ENCODE measurements at places on chromosomes 11 and 22.

GRCh38 chr11:35029979-35030682 lies 108.8 kb upstream of the CD44 start:
- no peak for DNase-seq

DNA sequence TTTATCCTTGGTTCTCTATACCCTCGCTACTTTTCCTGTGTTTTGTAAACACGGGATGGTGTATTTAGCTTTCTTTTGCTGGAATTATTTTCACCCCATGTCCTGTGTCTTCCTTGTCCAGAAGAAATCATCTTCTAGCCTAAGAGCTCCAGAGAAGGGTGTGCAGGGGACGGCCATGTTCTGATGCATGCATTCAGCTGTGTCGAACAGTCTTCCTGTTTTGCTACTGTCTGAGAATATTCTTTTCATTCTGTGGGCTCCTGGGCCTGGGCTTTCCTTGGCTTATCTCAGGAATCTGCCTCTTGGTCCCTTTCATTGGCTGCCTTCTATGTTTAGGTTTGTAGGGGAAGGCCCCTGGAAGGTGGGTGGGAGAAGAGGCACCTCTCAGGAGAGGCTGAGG lies 10.6 kb upstream of the PLET1 start:
- no peak for DNase-seq

GRCh38 chr22:50507421-50507990 lies at the start of gene LMF2:
Gene LMF2 (minus strand): TSS chr22:50507702. CDS start chr22:50507675, 27 bp downstream.
- peak; percentile 96 for DNase-seq

- no peak for DNase-seq
These were observed 12.5 kb upstream of the CHST1 start for GRCh38 chr11:45677770-45678512.

DNA sequence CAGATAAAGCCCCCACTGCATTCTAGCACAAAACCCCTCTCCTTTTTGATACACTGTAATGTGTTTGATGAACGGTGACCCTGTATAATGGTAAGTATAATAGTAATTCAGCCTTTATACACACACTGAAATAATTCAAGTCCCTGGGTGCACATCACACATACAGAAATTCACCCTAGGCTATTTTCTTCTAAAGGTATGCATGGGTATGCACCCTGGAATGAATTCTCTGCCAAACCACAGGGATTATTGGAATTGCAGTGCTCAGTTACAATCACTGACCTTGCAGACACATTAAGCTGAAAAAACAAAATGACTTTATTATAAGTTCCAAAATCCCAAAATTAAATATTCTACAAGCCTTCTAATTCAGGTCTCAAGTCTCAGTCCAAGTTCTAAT lies 245.9 kb upstream of the FAT3 start:
- DNase-seq: no peak
